NCI-H510A (cell line): ENCODE measurements at places on chromosomes 13 and 19.

- DNase-seq, result peak; percentile 24
Observed at GRCh38 chr13:107373551-107373950, 805.6 kb upstream of the ARGLU1 start.

GRCh38 chr13:82248762-82249161, 1633.5 kb downstream of the SLITRK1 start:
- no peak for DNase-seq

DNA sequence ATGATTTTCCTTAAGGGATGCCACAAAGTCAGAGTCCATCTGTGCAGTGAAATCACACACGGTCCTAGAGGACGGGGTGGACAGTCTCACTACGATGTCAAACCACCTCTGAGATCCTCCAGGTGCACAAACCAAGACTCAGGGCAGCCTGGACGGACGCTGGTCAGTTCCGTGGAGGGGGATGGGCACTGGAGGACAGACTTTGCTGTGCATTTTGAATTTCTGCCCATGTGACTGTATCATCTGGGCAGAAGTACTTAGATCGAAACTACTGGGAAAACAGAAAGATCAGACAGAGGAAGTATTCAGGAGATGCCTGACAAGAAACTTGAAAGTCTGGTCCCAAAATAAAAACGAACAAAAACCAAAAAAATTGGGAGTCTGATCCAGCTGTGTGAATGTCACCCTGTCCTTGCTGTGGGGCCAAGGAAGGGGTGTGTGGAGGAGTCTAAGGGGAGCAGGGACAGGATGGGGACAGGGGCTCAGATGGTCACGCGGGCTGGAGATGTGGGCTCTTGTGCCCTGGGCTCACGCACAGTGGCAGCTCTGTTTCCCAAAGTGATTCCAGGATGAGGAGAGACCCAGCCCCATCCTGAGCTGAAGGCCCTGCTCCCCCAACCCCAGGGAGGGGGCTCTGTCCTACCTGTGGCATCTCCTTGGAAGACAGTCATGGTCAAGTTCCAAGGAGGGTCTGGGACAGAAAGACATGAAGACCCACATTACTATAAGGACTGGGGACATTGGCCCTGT, 1.5 kb downstream of the SIGLEC8 start:
- no peak for DNase-seq

GRCh38 chr19:5515737-5516136, 52.0 kb downstream of the TINCR start:
- no peak for DNase-seq

GRCh38 chr13:34201050-34201913, 383.3 kb downstream of the RFC3 start:
- no peak for DNase-seq

DNA sequence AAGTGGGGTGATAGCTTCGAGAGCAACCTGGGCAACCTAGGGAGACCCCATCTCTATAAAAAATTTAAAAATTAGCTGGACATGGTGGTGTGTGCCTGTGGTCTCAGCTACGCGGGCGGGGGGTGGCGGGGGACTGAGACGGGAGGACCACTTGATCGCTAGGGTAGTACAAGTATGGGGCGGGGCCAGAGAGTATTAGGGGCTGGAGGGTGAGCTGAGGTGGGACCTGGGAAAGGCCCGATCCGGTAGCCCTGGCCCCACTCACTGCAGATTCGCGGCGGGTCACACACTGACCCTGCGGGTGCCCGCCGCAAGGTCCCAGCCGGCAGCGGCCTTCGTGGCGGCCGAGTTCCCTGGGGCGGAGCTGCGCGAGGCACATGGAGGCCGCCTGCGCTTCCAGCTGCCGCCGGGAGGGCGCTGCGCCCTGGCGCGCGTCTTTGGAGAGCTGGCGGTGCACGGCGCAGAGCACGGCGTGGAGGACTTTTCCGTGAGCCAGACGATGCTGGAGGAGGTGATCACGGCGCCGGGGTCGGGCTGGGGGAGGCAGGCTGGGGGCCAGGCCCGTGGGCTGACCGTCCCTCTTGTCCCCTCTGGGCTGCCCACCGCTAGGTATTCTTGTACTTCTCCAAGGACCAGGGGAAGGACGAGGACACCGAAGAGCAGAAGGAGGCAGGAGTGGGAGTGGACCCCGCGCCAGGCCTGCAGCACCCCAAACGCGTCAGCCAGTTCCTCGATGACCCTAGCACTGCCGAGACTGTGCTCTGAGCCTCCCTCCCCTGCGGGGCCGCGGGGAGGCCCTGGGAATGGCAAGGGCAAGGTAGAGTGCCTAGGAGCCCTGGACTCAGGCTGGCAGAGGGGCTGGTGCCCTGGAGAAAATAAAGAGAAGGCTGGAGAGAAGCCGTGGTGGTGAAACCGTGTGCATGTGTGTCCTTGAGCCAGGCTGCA, 2.0 kb upstream of the ARHGAP45 start:
- DNase-seq, result no peak

DNA sequence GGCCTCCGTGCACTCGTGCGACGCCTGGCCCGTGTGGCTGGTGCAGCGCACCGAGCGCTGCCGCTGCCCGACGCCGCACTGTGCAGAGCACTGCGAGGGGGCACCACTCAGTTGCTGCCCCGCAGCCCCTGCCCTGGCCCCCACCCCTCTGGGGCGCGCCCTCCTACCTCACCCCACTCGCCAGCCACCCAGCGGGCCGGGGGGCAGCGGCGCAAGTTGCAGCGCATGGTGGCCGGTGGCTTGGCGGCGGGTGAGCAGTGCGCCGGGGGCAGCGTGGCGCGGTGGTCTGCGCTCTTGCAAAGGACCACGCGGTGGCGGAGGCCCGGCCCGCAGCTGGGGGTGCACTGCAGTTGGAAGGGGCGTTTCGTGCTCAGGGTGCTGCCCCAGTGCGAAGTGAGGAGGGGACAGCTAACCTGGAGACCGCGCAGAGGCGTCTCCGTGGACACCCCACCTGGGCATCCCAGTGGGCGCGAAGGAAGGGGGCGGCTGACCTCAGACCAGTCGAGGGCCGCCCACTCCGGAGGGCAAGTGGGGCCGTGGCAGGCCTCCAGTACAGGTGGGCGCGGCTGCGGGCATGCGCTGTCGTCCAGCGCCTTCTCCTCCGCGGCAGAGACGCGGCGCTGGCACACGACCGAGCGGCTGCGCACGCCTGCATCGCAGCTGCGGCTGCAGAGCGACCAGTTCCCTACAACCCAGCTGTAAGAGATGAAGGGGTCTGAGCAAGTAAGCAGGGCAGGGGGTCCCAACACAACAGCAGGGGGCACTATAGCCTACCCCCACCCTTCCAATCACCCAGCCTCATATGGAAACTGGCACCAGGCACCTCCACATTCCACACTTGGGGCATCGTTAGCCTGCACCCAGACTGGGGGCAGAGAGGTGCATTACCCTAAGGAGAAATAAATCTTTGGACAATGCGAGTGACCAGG, 8.0 kb upstream of the MYO1F start:
- DNase-seq, result no peak

DNA sequence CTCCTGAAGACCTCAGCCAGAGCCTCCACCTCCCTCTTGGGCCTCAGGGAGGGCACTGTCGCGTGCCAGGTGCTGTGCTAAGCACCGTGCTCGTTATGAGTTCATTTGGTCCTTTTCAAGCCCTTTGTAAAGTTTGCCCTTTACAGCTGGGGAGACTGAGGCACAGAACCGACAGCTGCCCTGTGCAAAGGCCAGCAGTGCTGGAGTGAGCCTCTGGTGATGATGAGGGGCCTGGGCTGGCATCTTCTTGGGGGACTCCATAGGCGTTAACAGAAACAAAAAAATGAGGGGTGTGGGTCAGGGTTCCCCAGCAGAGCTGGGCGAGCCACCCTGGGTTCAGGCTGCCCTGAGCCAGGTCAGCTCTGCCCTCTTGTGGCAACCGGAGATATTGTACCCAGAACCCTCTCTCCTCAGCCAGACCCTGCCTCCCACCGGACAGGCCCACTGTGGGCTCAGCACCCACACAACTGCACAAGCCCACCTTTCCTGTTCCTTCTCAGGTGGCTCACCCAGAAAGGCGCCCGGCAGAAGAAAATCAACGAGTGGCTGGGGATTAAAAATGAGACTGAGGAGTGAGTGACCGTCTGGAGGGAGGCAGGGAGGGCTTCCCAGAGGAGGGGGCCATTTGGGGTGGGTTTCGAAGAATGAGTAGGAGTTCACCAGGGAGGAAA, 5.5 kb upstream of the IFI30 start:
- DNase-seq, result no peak

GRCh38 chr19:13012690-13013608, 17.7 kb downstream of the NFIX start:
- DNase-seq, result no peak

DNA sequence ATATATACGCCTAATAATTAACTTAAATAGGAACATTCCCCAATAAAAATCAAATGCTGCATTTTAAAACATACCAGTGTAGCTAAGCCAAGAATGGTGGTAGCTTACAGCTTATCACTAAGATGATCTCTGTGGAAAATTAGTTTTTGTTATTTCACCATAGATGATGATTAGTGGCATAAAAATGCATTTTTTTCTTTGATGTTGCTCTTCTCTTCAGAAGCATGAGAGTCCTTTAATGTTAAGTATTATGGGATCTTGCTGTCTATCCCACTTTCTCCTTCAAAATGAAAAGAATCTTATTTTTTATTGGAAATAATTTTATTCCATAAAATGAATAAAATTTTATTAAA, 731.0 kb downstream of the SLITRK1 start:
- DNase-seq, result no peak

DNA sequence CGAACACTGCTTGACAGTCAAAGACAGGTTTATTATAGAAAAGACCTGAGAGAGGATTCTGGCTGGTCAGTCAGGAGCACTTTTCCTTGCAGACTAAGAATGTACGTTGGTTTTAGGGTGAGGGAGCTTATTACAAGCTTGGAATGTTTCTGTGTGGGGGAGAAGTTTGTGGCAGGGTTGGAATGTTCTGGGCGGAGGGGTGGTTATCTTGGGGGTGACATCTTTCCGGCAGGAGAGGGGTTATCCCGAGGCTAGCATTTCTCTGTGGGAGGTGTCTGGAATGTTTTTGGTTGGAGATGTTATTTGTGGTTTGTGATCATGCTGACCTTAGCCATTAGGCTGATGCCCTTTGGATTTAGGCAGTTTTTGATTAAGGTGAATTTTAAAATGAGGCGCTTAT, 61.8 kb downstream of the ZNF136 start:
- DNase-seq, result no peak

DNA sequence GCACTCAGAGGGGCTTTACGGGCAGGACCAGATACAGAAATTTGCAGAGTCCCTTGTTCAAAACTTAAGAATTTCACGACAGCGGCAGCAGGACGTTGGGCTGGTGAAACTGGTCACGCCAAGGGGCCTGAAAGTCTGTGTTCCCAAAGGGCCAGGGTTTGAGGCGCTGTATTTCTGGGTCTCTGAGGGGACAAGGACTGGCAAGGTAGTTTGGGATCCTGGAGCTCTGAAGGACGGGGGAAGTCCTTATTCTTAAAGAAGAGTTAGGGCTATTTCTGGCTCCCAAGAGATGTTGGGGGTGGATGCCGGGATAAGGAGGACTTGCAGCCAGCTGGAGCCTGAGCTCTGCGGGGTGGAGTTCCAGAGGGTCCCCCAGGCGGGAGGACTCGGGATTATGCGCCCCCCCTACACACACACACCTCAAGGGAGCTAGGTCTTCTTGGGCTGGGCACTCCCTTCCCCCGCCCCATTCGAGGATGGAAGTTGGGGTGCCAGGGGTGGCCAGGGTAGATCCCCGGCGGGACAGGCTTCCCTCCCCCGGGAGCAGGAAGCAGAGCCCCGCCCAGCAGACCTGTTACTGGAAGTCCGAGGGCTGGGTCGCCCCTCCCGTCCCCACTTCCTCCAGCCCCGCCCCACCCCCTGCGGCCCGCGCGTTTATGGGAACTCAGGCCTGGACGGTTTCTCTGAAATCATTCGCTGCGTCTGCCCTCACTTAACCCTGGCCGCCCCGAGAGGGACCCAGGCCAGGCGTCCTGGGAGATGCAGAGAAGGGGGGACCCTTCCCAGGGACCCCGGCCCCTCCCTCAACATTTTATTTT, 5.6 kb downstream of the BCL3 start:
- DNase-seq, result peak; percentile 76

DNA sequence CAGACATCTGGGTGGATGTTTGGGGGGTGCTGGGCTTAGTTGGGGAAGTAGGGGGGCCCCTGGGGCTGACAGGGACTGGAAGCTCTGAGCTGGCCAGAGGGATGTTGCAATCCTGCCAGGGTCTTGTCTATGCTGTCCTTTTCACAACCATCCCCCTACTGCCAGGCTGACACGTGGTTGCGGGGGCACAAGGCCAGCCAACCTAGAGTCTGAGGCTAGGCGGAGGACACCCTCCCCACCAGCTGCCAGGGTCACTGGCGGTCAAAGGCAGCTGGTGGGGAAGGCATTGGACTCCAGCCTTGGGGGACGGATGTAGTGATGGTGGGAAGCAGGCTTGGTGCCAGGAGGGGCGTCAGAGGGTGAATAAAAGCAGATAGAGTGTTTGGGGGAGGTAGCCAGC, 1.6 kb upstream of the APOC1 start:
- DNase-seq, result no peak

- DNase-seq, result no peak
Observed at GRCh38 chr13:83350569-83350968, 531.7 kb downstream of the SLITRK1 start.

DNA sequence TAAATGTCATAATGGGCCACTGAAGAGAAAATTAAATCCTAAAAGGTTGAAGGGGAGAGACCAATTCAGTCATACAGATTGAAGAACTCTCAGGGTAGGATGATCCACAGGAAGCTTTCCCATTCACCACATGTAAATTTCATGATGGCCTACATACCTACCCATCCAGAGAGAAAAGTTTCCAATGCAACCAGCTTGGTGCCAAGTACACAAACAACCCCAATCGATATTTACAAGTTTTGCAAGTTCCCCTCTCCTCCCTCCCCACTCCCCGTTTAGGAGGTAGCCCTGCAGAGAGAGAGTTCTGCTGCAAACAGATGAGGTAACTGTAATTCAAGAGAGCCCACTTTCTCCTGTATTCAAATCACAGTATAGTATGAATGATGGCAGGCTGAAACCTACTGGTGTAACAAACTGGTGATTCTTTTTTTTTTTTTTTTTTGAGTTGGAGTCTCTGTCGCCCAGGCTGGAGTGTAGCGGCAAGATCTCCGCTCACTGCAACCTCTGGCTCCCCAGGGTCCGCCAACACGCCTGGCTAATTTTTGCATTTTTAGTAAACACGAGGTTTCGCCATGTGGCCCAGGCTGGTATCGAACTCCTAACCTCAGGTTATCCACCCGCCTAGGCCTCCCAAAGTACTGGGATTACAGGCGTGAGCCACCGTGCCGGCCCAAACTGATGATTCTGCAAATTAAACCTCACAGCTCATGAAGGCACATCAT, 14.4 kb downstream of the FOXO1 start:
- no peak for DNase-seq

- DNase-seq, result no peak
Observed at GRCh38 chr13:94758436-94758960, 46.2 kb upstream of the SOX21 start.

DNA sequence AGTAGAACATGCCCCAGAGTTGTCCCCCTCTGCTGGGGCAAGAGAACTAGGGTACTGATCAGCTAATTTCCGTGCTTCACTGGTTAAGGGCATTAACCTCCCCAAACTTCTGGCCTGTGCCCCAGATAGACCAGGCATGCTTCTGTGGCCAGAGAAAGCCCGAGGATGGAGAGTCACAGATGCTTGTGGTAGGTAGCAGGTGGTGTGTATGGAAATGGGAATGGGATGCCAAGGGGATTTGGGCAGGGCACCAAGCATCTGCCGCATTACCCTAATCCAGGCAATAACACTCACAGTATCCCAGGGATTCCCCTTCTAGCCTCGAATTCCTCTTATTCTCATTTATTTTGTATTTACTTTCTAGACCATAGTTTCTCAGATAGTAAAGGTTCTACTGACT, 124.8 kb upstream of the KLF12 start:
- DNase-seq, result no peak
